ENCODE measurements at places on chromosomes 16 and 17. TPM values are rescaled to one million over a fixed set of nuclear protein-coding genes. Genes with fewer than 3 reads are reported as not detected.
A peak's percentile ranks its signal among the peaks of the same experiment; 100 is the strongest.

The HOXB2 gene
- 34.5 TPM for total RNA-seq

The FBXW10 gene
- not detected for total RNA-seq

The PDILT gene
- not detected for total RNA-seq

The SLC25A10 gene
- total RNA-seq = 46.8 TPM

The WSB1 gene
- total RNA-seq = 114 TPM

The BRCA1 gene
- total RNA-seq = 24.2 TPM

The PRR35 gene
- total RNA-seq = not detected

The RNF40 gene
- 145 TPM for total RNA-seq

The SLC5A10 gene
- total RNA-seq = not detected

The C16orf82 gene
- not detected for total RNA-seq

The EPN3 gene
- total RNA-seq = not detected

The NXN gene
- total RNA-seq = 6.0 TPM

The TMC7 gene
- total RNA-seq = 0.82 TPM

The CDRT15 gene
- total RNA-seq = not detected

The MEIOC gene
- 0.44 TPM for total RNA-seq

GRCh38 chr17:75331671-75332070, 42.4 kb upstream of the SLC25A19 start:
- DNase-seq = no peak

DNA sequence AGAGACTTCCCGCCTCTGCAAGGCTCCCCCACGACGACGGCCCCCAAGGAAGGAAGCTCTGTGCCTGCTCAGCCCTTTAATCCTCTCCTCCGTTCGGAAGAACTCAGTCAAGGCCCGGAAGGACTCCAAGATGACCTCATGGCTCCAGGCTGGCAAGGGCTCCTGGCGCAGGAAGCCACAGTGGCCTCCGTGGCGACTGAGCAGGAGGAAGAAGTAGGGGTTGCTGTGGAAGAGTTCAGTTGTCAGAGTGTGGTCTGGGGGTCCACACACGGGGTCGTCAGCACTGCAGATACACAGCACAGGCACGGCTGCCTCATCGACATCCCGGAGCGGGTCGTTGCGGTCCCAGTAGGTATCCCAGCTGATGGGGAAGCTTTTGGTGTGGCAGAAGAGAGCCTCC, 4.2 kb downstream of the ABHD15 start:
- DNase-seq = no peak

- no peak for DNase-seq
These were observed 31.5 kb upstream of the ASGR2 start for GRCh38 chr17:7146115-7146514.

DNA sequence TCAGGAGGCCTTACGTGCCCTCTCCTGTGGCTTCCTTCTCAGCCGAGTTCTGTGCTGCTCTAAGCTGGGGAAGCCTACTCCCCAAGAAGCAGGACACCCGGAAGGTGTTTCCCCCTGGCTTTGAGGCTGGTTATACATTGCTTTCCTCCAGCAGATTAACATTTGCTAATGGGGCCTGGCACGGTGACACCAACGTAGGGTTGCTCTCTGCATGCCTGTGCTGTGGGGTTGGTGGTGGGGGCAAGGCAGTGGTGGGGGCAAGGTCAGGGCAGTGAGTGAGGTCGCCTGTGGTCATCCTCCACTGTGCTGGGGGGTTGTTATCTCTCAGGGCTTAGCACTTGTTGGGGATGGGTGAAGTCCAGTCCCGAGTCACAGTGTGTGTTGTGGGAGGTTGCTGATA, 4.2 kb downstream of the USP6 start:
- no peak for DNase-seq

GRCh38 chr16:19437280-19437679, 19.6 kb downstream of the TMC5 start:
- DNase-seq = no peak

GRCh38 chr17:1058423-1059130, 61.6 kb downstream of the TIMM22 start:
- peak; percentile 63 for DNase-seq

DNA sequence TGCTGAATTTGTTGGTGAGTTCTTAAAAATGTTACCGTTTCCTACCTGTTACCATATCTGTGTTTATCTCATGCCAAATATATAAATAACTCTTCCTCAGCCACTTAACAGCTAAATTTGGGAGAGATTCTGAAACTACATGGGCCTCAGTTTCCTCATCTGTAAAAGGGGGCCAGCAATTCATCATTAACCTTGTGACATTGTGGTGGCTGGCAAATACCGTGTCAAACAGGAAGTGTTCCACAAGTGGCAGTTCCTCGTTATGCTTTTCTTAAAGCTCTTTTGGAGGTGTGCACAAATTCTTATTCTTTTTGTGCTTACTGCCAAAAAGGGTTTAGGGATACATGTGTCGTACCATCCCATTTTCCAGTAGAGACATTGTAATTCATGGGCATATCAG, 220.4 kb upstream of the CACNG5 start:
- no peak for DNase-seq

- DNase-seq = no peak
These were observed 7.3 kb downstream of the DUSP3 start for GRCh38 chr17:43771463-43771862.

- no peak for DNase-seq
These were observed at the start of gene MARCHF10 for GRCh38 chr17:62807812-62808575. MARCHF10 (minus strand) TSS chr17:62808314; CDS start chr17:62801735, 6,579 bp downstream.

DNA sequence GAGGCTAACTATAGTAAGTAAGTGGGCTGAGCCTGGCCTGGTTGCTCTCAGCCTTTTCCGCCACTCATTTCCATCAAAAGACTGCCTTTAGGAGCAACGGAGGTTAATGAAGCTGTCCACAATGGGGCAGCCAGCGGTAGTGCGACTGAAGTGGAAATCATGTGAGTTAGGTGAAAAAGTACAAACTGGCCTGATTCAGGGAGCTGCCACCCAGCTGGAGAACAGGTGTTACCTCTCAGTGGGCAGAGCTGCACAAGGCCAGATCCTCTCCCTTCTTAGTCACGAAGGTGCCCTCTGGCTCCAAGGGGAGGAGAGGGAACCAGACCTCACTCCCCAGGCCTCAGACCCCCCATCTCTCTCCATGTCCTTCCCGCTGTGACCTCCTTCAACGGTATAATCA, 34.4 kb upstream of the CDRT4 start:
- no peak for DNase-seq

GRCh38 chr17:42233156-42233555, 38.9 kb upstream of the GHDC start:
- no peak for DNase-seq

- DNase-seq = no peak
These were observed 774 bp upstream of the MAF start for GRCh38 chr16:79601092-79601930.

DNA sequence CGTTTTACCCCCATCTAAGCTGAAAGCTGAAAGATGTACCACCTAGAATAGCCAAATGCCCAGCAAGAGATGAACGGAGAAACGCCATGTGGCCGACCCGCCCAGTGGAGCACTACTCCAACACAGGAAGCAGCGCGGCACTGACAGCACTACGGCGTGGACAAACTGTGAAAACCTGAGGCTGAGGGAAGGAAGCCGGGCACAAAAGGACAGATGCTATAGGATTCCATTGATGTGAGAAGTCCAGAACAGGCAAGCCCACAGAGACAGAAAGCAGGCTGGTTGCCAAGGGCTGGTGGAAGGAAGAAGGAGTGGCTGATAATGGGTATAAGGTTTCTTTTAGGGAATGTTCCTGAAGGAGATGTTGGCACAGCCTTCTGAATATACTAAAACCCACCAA, 29.4 kb upstream of the SLC38A8 start:
- DNase-seq = no peak

DNA sequence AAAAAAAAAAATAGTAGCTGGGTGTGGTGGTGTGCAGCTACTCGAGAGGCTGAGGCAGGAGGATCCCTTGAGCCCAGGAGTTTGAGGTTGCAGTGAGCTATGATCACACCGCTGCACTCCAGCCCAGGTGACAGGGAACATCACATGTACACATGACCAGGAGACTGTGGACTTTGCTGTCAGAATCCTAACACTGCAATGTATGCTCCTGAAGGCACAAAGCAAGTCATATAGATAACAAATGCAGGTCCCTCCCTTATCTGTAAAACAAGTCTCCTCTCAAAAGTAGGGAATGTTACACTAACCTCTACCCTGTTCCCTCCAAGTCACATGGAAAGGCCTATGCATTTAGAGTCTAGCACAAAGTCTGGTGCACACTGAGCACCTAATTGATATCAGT, 48.5 kb downstream of the ARHGAP17 start:
- no peak for DNase-seq

GRCh38 chr17:2049333-2050299, 5.3 kb upstream of the HIC1 start:
- peak; percentile 91 for DNase-seq

GRCh38 chr16:8776129-8776584, 21.3 kb downstream of the TMEM186 start:
- DNase-seq = no peak

DNA sequence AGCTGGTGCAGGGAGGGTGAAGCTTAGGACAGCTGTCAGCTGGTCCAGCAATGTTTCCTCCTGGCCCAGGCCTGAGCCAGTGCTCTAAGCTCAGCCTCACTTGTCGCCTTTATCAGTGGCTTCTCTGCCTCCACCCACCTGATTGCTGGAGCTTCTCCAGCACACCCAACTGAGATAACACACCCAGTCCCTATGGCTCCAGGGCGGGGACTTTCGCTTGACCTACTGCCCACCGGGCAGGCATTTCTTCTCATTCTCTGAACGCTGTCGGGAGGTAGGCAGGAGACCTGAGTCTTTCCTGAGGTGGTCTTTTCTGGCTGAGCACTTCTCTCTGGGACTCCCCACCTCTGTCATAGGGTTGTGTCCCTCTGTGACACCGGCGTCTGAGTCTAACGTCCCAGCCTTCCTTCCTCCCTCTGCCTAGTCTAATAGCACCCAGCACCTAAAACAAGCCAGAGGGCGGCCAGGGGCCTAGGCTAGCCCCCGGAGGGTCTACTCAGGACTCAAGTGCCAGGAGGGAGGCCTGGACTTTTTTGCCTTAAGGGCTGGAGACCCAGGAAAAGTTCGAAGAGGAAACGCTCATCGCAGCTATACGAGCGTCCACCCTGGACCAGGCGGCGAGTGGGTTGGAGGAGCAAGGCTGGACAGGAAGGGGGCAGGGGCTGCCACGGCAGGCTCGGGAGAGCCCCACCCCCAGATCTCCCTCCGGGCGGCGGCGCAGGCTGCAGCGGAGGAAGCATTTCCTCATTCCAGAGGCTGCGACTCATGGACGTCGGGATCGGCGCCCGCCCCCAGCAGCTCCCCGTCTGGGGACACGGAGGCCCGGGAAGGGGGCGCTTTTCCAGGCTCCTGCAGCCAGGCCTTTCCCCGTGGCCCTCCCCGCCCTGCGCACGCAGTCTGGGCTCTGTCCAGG, 756 bp downstream of the TAX1BP3 start:
- DNase-seq = peak; percentile 80

DNA sequence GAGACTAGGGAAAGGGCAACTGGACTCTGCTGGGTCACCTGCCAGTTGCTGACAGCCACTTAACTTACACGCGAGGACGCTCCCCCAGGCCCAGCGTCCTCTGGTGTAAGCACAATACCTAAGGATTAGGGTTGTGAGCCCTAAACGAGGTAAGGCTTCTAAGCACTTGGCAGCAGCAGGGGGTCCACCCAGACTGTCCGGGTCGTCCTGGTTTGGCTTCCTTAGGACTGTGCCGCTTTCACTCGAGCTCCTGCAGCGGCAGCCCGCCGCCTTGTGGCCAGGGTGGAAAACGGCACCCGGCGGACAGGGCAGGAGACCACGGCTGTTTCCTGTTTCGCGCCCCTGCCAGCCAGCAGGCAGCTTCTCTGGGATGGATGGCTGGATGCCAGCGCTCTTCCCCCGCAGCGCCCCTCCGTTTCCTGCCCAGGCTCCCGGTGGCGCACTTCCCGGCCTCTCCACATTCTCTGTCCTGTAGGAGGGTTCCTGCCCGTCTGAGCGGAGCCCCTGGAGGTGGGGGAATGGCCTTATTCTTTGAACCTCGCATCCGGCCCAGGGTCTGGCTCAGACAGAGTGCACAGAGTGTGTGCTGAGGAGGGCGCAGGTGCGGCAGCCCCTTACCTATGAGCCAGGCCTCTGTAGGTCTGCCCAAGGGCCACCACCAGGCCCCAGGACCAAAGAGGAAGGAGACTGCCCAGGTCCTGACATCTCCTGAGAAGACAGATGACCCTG, 47.0 kb upstream of the AMZ2 start:
- DNase-seq = peak; percentile 90

DNA sequence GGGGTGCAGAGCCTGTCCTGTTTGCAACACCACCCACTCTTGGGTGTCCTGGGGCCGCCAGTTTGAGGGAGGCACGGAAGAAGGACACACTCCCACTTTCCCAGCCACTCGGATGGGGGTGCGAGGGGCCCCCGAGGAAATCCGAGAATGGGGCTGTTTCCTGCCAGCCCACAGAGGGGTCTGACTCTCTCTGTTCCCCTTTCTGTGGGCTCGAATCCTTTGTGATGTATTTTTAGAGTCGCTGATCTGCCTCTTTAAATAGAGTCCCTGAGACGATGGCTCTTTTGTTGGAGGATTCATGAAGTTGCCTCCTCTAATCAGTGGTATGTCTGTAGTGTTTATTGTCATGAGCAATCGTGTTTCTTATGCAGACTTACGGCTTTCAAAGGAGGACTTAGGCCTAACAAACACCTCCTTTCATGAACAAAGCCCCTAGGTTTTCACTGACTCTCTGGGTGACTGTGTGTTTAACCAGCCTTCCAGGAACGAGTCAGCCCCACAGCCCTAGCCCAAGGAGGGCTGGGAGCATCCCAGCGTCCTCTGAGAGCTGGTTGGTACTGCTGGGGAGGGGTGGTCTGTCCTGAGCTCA, 29.1 kb downstream of the CIBAR2 start:
- no peak for DNase-seq

GRCh38 chr16:1346422-1347285, 5.0 kb downstream of the TSR3 start:
- no peak for DNase-seq

GRCh38 chr16:71369494-71369893, 11.0 kb downstream of the CALB2 start:
- DNase-seq = no peak

GRCh38 chr17:72477491-72477890, 356.7 kb downstream of the SOX9 start:
- no peak for DNase-seq

- no peak for DNase-seq
These were observed 17.1 kb upstream of the NAGLU start for GRCh38 chr17:42518755-42519545.

- DNase-seq = peak; percentile 68
These were observed 24.6 kb upstream of the LRRC75A start for GRCh38 chr17:16516594-16517051.

DNA sequence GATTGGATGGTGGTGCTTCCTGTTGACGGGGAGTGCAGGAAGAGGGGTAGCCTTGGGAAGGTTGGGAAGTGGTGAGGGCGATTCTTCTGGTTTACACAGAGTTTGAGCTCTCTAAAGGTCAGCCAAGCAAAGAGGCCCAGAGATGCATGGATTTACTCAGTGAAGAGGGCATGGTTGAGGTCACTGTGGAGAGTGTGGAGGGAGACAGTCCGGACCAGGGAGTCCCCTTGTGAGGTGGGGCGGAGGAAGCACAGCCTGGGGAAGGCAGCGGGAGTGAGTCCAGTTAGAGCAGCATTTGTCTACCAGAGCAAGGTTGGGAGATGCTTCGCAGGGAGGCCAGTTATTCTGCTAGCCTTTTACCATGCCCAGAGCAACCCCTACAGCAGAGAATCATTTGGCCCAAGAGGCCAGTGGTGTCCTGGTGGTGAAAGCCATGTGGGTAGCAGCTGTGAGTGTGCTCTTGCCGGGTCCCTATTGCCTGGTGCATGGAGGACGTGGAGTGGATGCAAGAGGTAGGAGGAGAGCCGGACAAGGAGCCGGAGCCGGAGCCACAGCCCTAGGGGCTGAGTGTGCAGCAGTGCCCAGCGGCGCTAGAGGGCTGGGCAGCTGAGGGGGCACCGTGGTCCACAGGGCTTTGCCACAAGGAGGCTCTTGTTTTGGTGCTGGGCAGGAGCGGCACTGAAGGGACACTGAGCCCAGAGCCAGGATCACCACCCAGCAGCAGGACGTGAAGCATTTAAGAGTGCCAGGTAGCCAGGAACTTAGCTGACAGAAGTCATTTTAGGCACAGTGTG, 27.7 kb downstream of the PRMT7 start:
- no peak for DNase-seq

Measured in A673 (cell line).